ENCODE measurements at places on chromosomes 7 and 10. TPM values are rescaled to one million over a fixed set of nuclear protein-coding genes. Genes with fewer than 3 reads are reported as not detected.

DNA sequence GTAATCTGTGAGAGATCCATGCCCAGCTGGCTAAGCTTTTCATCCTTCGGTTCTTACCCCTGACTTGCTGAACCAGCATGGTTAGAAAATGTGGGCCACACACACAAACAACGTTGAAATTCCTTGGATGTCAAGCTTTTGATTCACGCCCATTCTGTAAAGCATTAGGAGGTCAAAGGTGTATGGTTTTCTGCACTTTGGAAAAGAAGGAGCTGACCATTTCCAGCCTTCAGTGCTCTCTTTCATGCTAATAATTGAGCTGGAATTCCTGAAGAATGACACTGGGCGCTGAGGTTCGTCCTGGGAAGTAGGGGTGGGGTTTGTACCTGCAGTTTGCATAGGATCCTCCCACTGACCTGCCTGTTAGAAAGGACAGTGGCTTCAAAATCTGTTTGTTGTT lies 23.1 kb downstream of the KLF6 start:
- peak; percentile 73 for DNase-seq

DNA sequence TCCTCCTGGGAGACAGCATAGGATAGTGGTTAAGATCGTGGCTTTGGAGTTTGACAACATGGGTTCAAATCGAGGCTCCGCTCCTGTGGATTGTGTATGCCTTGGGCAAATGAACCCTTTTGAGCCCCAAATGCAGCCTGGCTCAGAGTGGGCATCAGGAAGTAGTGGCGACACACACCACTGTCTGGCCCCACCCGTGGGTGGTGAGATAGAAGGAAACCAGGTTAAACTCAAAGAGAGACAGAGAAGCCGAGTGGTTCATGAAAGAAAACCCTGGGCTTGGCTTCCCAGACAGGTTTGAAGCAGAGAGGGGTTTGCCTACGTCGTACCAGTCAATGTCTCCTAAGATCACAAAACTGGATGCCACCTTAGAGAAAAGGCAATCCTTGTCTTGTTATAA lies 57.7 kb downstream of the PRTFDC1 start:
- DNase-seq, result no peak

DNA sequence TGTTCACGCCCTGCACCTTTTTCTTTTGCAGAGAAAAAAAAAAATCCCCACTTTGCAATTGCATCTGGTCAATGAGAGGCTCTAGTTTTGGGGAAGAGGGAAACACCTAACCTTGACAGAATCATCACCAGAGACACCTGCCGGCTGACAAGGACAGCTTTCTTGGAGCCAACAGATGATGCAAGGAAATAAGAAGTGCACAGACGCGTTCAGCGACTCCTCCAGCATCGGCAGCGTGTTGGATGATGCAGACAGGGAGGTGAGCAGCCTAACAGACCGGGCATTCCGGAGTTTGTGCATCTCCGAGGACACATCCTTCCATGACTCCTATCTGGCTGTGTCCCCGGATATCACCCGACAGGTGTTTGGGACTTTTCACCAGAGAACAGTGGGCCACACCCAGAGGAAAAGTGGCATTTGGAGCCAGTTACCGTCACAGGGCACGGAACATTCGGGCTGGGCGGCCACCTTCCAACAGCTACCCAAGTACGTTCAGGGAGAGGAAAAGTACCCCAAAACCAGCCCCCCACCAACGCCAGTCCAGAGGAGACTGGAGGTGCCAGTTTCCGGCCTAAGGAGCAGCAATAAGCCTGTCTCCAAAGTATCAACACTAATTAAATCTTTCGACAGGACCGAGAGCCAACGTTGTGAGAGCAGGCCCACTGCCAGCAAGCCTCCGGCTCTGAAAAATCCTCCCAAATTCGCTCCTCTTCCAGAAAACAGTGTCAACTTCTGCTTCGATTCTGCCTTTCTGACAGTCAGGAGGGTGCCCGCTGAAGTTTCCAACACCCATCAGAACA lies 23.6 kb downstream of the C10orf71 start:
- no peak for DNase-seq

DNA sequence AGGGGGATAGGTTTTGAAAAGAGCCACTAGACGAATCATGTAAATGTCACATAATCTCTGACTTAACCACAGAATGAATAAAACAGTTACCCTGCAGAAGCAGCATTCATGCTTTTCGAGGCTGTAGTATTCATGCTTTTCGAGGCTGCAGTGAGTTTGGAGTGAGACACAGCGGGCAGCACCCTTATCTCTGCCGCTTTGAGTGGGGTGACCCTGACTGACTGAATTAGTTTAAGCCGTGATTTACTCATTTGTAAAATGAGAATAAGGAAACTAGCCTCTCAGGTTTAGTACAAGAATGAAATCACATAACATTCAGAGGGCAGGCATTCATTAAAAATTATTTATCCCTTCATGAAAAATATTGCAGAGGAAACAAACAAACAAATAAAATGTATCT lies 92.8 kb upstream of the KMT2C start:
- DNase-seq, result no peak

- no peak for DNase-seq
Observed at GRCh38 chr10:21509341-21510240, 15.9 kb downstream of the SKIDA1 start.

DNA sequence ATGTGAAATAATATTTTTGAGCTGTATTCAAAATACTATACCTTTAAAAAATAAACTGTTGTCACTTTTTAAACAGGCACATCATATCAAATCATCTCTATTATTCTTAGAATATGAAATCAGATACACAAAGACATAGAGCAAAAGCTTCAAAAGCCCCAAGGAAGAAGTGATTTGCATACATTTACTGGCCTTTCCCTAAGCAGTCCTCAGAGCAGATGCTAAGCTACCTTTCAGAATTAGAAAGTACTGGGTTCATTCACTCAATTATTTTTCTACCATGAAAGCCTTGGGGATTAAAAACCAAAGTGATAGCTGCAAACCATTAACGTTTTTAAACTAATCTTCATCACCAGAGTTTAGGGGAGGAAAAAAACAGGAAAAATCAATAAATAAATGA lies 55.8 kb upstream of the RNF148 start:
- no peak for DNase-seq

The OR13A1 gene
- total RNA-seq, result not detected

- DNase-seq, result no peak
Observed at GRCh38 chr10:33772370-33773252, 438.1 kb upstream of the NRP1 start.

The EBLN1 gene
- total RNA-seq, result not detected

- no peak for DNase-seq
Observed at GRCh38 chr10:99459217-99459616, 28.8 kb upstream of the GOT1 start.

GRCh38 chr7:151780631-151781030 lies 96.3 kb downstream of the PRKAG2 start:
- no peak for DNase-seq

GRCh38 chr7:149409895-149410294 lies 51.0 kb downstream of the ZNF777 start:
- no peak for DNase-seq

GRCh38 chr7:121402701-121403100 lies 6.6 kb upstream of the FAM3C start:
- DNase-seq, result no peak

GRCh38 chr7:122219253-122219865 lies 75.3 kb upstream of the AASS start:
- peak; percentile 13 for DNase-seq

DNA sequence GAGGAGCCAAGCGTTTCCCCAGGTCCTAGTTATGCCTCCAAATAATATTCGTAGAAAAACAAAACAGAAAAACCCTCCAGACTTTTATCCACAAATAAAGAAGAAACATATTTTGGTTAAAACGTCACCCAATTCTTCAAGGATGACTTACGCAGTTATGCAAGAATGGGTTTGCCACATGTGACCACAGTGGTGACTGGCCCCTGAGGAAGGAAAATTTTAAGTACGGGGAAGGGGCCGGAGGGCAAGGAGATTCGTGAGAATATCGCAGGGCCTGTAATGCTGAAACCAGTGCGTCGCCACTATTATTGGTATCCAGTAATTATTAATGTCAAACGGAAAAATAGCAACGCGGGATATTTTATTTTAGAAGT lies 537 bp upstream of the MRPS24 start:
- DNase-seq, result no peak

- no peak for DNase-seq
Observed at GRCh38 chr7:3107228-3107763, 63.6 kb upstream of the CARD11 start.
